Naive thymus-derived CD8-positive, alpha-beta T cell (primary cell): ENCODE measurements at places on chromosomes 2 and 18. TPM values are rescaled to one million over a fixed set of nuclear protein-coding genes. Genes with fewer than 3 reads are reported as not detected.

The FIGN gene
- not detected for total RNA-seq

GRCh38 chr18:11798271-11798670, 52.9 kb upstream of the CHMP1B start:
- H3K27me3 ChIP-seq: peaks cover 12% of the 10 kb centered on the region
- no peaks in the 10 kb centered on the region for H3K36me3 ChIP-seq
- H3K4me1 ChIP-seq: no peaks in the 10 kb centered on the region
- DNase-seq: no peak
- no peak overlapping the region for H3K27ac ChIP-seq
- no peak overlapping the region for H3K4me3 ChIP-seq

The CACNB4 gene
- 0.58 TPM for total RNA-seq

GRCh38 chr2:15991231-15991630, 50.9 kb downstream of the MYCN start:
- no peaks in the 10 kb centered on the region for H3K36me3 ChIP-seq
- no peak overlapping the region for H3K4me3 ChIP-seq
- no peak for DNase-seq
- no peak overlapping the region for H3K27ac ChIP-seq
- H3K27me3 ChIP-seq: no peaks in the 10 kb centered on the region
- H3K4me1 ChIP-seq: peaks cover 2% of the 10 kb centered on the region

DNA sequence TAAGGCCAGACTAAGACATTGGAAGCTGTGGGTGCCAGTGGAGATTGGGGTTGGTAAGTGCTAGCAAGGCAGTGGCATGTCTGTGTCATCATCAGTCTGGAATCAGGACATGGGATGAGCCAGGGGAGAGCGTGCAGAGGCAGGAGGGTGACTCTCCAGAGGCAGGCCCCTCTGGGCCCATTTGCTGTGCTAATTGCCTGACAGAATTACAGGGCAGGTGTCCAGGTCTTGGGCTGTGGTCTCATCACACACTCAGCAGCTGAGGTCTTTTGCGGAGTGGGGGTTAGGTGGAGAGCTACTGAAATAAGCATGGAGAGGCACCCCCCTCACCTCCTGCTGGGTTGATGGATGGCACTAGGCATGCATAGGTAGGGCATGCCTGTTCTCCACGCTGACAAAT, 57.4 kb downstream of the CELF4 start:
- no peak overlapping the region for H3K4me3 ChIP-seq
- H3K36me3 ChIP-seq: peaks cover 17% of the 10 kb centered on the region
- no peaks in the 10 kb centered on the region for H3K4me1 ChIP-seq
- DNase-seq: no peak

DNA sequence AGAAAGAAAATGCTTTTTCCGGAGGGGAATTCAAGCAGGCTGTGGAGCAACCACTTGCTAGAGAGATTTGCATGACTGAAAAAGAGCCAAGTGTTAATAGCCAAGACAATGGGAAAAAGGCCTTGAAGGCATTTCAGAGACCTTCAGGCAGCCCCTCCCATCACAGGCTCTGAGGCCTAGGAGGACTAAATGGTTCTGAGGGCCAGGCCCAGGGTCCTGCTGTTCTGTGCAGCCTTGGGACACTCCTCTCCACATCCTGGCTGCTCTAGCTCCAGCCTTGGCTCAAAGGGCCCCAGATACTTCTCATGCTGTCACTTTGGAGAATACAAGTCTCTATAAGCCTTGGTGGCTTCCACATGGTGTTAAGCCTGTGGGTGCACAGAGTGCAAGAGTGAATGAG, 81.8 kb downstream of the B3GNT2 start:
- no peak for DNase-seq
- no peak overlapping the region for H3K4me3 ChIP-seq
- peaks cover 13% of the 10 kb centered on the region for H3K4me1 ChIP-seq
- no peaks in the 10 kb centered on the region for H3K27me3 ChIP-seq
- peaks cover 19% of the 10 kb centered on the region for H3K36me3 ChIP-seq

DNA sequence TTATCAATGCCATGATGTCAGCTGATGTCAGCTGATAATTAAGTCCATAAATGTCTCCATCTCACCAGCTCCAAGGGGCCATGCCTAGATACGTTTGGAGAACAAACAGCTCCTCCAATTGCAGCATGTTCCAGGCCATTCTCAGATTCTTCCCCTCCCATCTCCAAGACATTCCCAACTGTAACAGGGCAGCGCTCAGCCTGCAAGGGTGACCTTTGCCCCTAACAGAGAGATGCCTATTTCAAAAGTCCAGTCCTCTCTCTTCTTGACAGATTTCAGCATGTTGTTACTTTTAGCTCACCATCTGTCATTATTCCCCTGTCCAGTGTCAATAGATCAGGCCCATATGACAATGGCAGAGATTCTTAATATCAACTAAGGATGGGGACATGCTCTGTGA, 9.9 kb downstream of the PSD4 start:
- peaks cover 11% of the 10 kb centered on the region for H3K36me3 ChIP-seq
- peak overlapping the region; percentile 44 for H3K27ac ChIP-seq
- peak overlapping the region; percentile 37 for H3K4me3 ChIP-seq
- DNase-seq: no peak
- no peaks in the 10 kb centered on the region for H3K27me3 ChIP-seq

GRCh38 chr2:55014962-55015939, 35.0 kb downstream of the RTN4 start:
- DNase-seq: peak; percentile 71
- peaks cover 17% of the 10 kb centered on the region for H3K36me3 ChIP-seq
- H3K4me1 ChIP-seq: peaks cover 51% of the 10 kb centered on the region
- H3K27me3 ChIP-seq: no peaks in the 10 kb centered on the region

The GLB1L gene
- total RNA-seq: 2.7 TPM

- no peaks in the 10 kb centered on the region for H3K36me3 ChIP-seq
- no peaks in the 10 kb centered on the region for H3K27me3 ChIP-seq
- DNase-seq: no peak
- H3K4me3 ChIP-seq: no peak overlapping the region
These were observed 747.0 kb downstream of the BCL11A start for GRCh38 chr2:59806486-59806885.

The CHPF gene
- total RNA-seq: 3.7 TPM

- H3K36me3 ChIP-seq: no peaks in the 10 kb centered on the region
- peaks cover 15% of the 10 kb centered on the region for H3K27me3 ChIP-seq
- no peak overlapping the region for H3K4me3 ChIP-seq
- no peak for DNase-seq
- H3K27ac ChIP-seq: no peak overlapping the region
- H3K4me1 ChIP-seq: no peaks in the 10 kb centered on the region
These were observed 50.3 kb upstream of the TWIST2 start for GRCh38 chr2:238797537-238797936.

GRCh38 chr2:107635883-107636282, 190.8 kb upstream of the RGPD4 start:
- DNase-seq: no peak
- no peaks in the 10 kb centered on the region for H3K4me1 ChIP-seq
- H3K27me3 ChIP-seq: no peaks in the 10 kb centered on the region
- no peaks in the 10 kb centered on the region for H3K36me3 ChIP-seq
- H3K27ac ChIP-seq: no peak overlapping the region

DNA sequence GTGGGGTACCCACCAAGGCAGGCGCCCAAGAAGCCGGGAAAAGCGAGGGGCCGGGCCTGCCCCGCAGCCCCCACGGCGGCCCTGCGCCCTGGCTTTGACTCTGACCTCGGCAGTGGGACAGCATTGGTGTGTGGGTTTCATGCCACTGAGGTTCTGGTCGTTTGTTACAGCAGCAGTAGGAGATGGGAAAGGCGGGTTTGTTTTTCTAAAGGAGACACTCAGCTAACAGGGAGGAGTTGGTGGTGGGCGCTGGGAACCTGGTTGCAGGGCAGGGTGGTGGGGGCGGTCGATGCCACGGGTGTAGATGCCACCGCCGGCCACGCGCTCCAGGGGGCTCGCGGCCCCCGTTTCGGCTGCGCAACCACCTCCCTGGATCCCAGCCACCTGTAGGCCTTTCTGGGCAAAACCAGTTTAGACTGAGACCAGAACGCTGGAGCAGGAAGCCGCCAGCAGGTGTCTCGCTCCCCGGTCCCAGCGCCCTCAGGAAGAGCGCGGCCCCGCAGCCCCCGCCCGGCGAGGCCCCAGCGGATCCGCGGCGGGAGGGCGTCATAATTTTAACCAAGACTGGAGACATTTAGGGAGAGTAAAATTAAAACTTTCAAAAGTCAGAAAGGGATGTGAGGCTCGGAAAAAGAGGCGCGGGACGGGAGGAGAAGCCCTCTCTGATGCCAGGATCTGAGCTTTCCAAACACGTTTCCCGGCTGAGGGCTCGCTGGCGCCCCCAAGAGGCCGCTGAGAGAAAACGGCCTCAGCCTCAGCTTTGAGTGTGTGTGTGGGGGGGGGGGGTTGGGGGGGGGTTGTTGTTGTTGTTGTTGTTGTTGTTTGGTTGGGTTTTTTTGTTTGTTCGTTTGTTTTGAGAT, 17.4 kb downstream of the CIDEA start:
- DNase-seq: peak; percentile 68
- H3K27ac ChIP-seq: no peak overlapping the region

The EFEMP1 gene
- not detected for total RNA-seq

DNA sequence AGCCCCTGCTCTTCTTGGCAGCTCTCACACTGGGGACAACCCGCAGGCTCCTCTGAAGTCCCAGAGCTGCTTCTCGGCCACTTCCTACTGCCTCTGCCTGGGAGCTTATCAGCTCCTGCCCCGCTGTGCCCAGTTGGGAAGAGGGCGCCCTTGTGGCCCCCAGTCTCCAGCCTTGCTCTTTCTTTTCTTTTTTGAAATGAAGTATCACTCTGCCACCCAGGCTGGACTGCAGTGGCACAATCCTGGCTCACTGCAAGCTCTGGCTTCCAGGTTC, 20.6 kb upstream of the ALPI start:
- no peaks in the 10 kb centered on the region for H3K36me3 ChIP-seq
- H3K4me3 ChIP-seq: no peak overlapping the region
- H3K27me3 ChIP-seq: peaks cover 4% of the 10 kb centered on the region
- H3K27ac ChIP-seq: no peak overlapping the region
- DNase-seq: no peak
- H3K4me1 ChIP-seq: peaks cover 8% of the 10 kb centered on the region

DNA sequence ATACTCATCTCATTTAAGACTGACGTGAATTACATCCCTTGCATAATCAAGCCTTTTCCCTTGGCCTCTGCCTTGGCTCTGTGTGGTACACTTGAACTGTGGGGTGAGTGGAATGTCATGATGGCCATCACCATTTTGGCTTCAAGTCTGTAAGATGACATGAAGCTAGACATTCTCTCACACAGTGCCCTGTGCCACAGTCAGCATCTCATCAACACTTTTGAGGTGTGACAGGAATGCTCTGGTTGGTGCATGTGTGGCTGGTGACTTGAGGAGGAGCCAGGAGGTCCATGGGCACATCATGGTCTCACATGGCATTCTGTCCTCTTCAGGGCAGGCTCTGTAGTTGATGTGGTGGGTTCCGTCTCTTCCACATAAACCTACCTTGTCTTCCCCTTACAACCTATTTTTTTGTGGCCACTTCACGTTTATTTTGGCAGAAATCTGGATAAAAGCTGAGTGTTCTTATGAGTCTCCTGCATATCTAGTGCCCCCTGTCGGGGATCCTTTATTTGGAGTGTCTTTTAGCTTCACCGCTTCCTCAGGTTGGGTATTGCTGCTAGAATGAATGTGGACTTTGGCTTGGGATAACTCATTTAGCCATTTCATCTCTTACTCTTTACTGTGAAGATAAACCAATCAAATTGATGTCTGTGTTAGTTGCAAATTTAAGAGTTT, 28.1 kb downstream of the MAP4K4 start:
- peak overlapping the region; percentile 45 for H3K27ac ChIP-seq
- H3K4me3 ChIP-seq: peak overlapping the region; percentile 3
- peaks cover 98% of the 10 kb centered on the region for H3K4me1 ChIP-seq

DNA sequence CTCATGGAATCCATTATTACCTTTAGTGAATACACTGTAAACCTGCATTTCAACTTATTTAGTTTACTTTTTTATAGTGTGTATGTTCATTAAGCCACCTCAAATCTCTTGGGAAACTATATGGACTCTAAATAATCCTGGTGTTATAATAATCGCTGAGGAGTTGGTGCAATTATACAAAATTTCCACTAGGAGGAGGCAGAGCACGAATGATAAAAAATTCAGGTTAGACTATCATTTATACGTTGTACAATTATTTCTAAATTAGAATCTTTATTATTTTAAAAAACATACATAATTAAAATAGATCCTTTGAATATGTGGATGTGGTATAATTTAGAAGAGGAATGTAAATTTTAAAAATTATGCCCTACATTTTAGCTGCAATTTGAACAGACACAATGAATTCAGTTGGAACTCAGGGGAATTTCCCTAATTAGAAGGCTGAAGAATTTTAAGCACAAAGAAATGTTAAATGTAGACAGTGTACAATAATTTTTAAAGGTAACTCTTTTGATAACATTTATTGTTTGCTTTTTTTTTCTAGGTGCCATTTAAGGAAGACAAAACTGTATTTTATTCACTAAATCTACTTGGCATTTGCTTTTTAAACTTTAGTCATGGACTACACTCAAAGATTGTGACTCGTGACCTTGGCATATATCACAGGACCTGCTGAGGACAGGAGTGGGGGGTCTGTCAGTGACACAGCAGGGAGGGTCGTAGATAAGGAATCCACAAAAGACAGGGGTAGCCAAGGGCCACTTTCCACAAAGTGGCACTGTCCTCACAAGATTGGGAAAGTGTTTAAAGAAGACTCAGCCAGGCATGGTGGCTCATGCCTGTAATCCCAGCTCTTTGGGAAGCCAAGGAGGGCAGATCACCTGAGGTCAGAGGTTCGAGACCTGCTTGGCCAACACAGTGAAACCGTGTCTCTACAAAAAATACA, 45.5 kb downstream of the RAB12 start:
- H3K36me3 ChIP-seq: no peaks in the 10 kb centered on the region
- H3K4me3 ChIP-seq: no peak overlapping the region
- no peak for DNase-seq

GRCh38 chr2:239893236-239893515, 132.0 kb downstream of the NDUFA10 start:
- H3K36me3 ChIP-seq: no peaks in the 10 kb centered on the region
- DNase-seq: no peak
- H3K4me1 ChIP-seq: no peaks in the 10 kb centered on the region
- H3K27ac ChIP-seq: no peak overlapping the region
- H3K27me3 ChIP-seq: peaks cover 25% of the 10 kb centered on the region

GRCh38 chr2:219252900-219253752, at the start of gene TUBA4B:
TUBA4B (plus strand) TSS chr2:219253243; CDS start chr2:219253408, 165 bp downstream.
- peaks cover 52% of the 10 kb centered on the region for H3K4me1 ChIP-seq
- H3K4me3 ChIP-seq: peak within 1 kb of the TSS; percentile 100
- H3K36me3 ChIP-seq: no peaks in the 10 kb centered on the region
- DNase-seq: peak; percentile 33

DNA sequence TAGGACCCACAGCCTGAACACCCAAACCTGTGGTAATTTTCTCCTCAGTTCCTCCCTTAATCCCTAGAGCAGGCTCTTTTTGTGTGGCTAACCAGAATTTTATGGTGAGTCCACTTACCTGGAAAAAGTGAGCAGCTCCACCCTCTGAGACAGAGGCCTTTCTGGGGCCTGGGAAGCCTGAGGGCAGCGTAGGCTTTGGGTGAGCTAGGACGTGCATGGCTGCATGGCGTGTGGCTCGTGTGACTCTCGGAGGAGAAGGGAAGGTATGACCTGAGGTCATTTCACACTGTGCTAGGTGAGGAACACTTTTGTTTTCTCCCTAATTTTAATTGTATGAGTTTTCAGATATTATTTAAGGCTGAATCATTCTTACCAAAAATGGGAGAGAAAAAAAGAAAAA, 73.5 kb upstream of the DYNAP start:
- no peaks in the 10 kb centered on the region for H3K36me3 ChIP-seq
- no peaks in the 10 kb centered on the region for H3K4me1 ChIP-seq
- no peak overlapping the region for H3K4me3 ChIP-seq
- no peak overlapping the region for H3K27ac ChIP-seq
- no peak for DNase-seq
